NCI-H2081 (cell line): ENCODE measurements at places on chromosomes 11 and 22.

- peak; percentile 76 for DNase-seq
These were observed 14.4 kb downstream of the KCNJ5 start for GRCh38 chr11:128905345-128906184.

DNA sequence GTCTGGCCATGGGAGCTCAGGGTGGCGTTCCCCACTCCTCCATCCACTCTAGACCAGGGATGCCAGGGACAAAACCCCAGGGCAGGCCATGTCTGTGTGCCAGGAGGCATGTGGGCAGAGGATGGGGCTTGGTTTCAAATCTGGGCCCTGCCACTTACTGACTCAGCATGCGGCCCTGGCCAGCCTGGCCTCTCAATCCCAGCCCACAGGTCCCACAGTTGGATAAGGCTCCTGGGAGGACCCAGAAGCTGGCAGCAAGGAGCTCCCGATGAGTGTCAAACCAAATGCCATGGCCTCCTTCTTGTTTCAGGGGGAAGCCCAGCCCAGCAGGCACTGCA lies 1290.4 kb downstream of the BRD1 start:
- no peak for DNase-seq

- no peak for DNase-seq
These were observed 4.6 kb downstream of the C11orf24 start for GRCh38 chr11:68266936-68267880.

DNA sequence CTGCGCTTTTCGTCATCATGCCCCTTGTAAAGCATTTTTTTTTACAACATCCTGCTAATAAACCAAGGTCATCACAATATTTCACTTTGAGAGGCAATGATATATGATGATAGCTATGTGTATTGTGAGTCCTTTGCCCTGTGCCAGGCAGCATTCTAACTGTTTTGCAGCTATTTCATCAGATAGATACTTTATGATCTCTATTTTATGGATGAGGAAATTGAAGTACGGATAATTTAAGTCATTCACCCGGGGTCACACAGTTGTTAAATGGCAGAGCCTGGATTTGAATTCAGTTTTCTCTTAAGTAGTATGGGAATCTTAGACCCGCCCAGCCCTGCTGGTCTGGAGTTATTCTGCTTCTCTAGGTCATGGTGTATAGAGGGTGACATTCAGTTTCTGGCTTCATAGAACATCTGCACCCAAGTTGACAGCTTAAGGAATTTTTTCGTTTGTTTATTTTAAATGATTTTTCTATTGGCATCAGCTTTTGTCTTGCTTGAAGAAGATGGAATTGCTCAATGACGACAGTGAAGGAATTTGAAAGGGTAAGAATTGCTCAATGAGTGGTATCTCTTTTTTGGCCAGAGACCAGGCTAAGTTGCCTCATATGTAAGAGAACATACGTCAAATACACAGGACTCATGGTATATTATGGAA lies 926 bp downstream of the PRR5L start:
- DNase-seq, result no peak

- no peak for DNase-seq
These were observed 52.3 kb downstream of the ZNRF3 start for GRCh38 chr22:28935713-28936112.

DNA sequence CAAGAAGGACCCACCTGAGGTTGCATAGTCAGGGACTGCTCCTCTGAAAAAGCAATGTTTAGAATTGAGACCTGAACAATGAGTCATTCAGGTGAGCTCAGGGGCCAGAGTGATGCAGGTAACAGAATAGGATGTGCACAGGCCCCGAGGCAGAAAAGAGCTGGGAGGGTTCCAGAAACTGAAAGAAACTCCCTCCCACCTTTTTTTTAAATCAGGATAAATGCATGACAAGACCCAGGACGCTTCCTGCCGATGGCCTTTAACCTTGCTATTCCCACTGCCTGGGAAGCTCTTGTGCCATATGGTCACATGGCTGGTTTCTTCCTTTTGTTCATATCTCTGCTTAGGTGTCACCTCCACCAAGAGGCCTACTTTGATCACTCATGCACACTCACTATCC lies 214.2 kb upstream of the ZBED5 start:
- DNase-seq, result no peak
